ENCODE measurements at places on chromosomes 2 and 18.

DNA sequence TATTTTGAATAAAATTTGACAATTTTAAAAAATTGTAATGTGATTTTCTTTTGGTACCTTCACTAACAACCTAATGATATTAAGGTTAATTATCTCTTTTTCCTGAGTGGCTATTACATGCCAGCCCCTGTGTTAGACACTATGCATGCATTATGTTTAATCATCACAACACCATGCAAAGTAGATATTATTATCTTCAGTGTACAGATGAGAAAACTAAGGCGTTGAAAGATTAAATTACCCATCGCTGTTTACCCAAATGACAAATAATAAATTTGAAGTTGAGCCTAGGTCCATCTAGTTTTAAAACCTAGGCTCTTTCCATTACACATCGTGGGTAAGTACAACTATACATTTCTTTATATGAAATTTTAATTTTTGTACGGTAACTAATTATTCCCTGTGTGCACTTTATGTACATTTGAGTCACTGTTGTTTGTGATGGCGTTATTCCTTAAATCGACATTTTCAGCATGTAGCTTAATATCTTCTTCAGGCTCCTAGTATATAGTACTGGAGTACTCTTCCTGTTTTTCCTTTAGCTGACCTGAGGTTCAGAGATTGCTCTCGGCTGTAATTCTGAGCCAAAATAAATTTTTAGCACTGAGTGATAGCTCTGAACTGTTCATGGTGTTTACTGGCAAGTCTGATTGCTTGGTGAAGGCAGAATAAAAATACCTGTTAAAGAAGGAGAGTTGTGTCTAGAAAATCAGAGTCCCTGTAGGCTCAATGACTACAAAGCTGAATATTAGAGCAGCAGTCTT, 13.9 kb upstream of the MBD2 start:
- no peak for ATAC-seq

- ATAC-seq = no peak
Measured at GRCh38 chr2:35298493-35298892, 1057.1 kb upstream of the CRIM1 start.

DNA sequence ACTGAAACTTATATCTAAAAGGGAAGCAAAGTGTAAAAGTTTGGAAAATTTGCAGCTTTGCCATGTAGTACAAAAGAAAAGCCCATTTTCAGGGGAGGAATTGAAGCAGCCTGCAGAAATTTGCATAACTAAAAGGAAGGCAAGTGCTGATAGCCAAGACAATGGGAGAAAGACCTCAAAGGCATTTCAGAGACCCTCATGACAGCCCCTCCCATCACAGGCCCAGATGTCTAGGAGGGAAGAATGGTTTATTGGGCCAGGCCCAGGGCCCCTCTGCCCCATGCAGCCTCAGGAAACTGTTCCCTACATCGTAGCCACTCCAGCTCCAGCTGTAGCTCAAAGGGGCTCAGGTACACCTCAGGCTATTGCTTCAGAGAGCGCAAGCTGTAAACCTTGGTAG, 14.4 kb upstream of the WDR75 start:
- no peak for ATAC-seq

GRCh38 chr18:59661891-59662701, 35.1 kb downstream of the CCBE1 start:
- no peak for ATAC-seq

DNA sequence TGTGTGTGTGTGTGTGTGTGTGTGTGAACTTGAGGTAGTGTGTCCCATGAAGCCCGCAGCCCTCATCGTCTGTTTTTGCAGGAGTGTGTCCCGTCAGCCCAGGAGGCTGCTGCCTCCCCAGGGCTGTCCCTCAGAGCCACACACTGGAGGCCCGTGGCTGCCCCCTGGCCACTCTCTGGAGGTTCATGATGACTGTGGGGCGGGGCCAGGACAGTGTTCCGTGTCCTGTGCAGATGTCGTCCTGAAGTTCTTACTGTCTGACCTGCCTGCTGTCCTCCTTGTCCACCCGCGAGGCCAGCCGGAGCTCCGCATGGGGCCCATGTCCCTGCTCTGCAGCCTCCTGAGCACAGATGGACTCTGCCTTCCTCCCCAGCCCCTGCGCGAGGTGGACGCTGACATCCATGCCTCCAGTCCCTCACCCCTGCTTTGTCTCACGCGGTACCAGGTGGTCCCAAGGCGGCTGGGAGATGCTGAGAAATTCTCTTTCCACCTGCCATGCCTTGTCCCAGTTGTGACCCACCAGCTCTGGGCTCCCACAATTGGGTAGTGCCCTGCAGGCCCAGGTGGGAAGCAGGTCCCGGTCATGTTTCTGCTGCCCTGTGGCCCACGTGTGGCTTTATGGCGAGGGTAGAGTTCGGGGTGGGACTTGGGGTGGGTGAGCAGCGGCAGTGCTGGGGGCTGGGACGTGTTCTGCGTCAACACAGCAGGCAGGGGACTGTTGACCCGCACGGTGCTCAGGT, 92.8 kb downstream of the NFATC1 start:
- no peak for ATAC-seq

DNA sequence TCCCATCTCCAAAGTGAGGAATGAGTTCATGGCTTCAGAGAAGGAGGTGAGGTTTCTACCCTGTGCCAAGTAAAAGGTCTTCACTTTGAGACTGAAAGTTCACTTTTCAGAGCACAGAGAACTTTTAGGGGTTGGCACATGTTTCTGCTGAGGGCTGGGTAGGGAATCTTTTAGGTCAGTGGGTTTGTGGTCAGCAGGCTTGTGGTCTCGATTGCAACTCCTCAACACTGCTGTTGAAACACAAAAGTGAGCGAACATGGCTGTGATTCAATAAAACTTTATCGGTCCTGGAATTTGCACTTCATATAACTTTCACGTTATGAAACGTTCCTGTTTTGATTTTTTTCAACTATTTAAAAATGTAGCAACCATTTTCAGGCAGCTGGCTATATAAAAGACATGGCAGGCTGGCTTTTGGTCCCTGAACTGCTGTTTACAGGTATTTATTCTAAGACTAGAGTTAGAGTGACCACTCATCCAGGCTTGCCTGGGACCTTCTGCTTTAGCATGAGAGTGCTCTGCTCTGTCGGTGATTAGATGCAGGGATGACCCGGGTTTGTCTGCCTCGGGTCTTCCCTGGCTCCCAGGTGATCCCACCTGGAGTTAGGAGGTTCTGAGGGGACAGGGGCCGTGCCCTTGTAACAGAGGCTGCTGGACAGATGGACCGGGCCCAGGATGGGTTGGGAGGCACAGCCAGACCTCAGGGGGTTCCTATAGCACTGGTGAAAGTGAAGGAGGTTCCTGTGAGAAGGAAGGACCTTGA, 62.7 kb upstream of the TAF1B start:
- peak; percentile 61 for ATAC-seq

DNA sequence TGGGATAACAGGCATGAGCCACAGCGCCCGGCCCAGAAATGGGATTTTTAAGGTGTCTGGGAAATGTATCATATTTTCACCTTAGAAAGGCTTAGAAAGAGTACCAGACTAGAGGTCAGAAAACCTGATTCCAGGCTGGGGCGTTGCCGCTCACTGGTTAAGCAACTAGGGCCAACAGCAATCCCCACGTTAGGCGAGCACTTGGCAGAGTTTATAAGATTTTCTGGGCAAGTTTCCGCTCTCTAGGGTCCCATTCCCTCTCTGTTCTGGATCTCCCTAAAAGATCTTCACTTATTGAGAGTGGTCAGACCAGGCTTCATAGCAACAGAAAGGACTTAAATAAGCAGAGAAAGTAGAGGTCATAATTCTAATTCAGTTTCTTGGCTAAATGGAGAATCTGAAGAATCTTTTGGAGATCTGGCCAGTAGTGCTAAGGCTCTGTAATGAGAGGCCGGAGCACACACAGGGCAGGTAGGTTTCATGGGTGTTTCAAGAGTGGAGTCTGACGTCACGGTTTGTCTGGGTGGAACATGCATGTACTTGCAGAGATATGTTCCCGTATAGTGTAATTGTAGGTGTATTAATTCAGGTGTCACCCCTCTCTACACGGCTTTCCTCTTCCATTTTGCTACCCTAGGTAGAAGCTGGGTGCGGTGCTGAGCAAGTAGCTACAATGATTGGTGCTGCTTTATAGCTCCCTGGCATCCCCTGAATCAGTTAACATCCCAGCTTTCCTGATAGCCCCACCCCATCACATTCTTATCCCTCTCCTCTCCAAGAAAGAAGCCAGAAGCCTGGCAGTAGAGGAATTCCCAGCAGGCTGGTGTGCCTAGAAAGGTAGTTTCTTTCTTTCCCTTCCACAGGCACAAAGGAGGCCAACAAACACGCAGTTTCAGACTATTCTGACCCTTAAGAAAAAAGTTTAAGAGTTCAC, 4.4 kb upstream of the SMAD7 start:
- ATAC-seq = no peak
